ENCODE measurements at places on chromosomes 7 and 10. TPM values are rescaled to one million over a fixed set of nuclear protein-coding genes. Genes with fewer than 3 reads are reported as not detected.

PNLIP gene
- total RNA-seq: not detected

CXCL12 gene
- total RNA-seq: not detected

ENO4 gene
- not detected for total RNA-seq

PNLIPRP1 gene
- not detected for total RNA-seq

CFAP70 gene
- 0.33 TPM for total RNA-seq

Measured in activated CD4-positive, alpha-beta T cell treated with anti-CD3 and anti-CD28 coated beads, Interleukin-2, amount 10 ng/mL, durations not matched to agents 24 days and 14 days (primary cell).